Stomach (tissue), 19 donors: ENCODE measurements at places on chromosomes 5 and 9. TPM values are rescaled to one million over a fixed set of nuclear protein-coding genes. Genes with fewer than 3 reads are reported as not detected.
A peak's percentile ranks its signal among the peaks of the same experiment; 100 is the strongest.

Gene DNAJC21
- 21.8 TPM for polyA plus RNA-seq

Gene ZDHHC11
- 2.4 TPM for polyA plus RNA-seq

Gene ARID3C
- not detected for polyA plus RNA-seq

Gene MEF2C
- polyA plus RNA-seq = 4.9 TPM

Gene GABRP
- 0.92 TPM for polyA plus RNA-seq

Gene CDX1
- polyA plus RNA-seq = not detected

Gene ARHGEF39
- 2.8 TPM for polyA plus RNA-seq

Gene PFN3
- not detected for polyA plus RNA-seq

Gene FOXE1
- not detected for polyA plus RNA-seq

Gene SLC6A18
- not detected for polyA plus RNA-seq

Gene NAIP
- 2.9 TPM for polyA plus RNA-seq

Gene RNF44
- 11.5 TPM for polyA plus RNA-seq

GRCh38 chr5:78327761-78328510 is 32.5 kb upstream of the SCAMP1 start:
- H3K27ac ChIP-seq = no peak overlapping the region
- no peaks in the 10 kb centered on the region for H3K36me3 ChIP-seq
- no peak for DNase-seq

DNA sequence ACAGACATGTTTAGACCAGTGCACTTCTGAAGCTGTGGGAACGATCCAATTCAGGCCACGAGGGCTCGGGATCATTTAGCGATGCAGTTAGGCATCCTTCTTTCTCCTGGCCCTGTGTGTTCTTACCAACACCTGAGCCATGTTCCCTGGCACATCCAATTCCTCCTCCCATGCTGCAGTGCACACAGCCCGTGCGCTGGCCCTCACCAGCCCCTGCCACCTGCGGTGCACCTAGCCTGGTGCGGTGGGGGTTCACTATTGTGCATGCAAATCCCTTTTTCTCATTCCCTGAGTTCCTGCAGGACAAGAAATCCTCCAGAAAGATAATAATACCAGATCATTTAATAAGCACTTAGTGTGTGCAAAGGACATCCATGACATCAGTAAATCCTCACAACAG is 53.5 kb downstream of the NEURL1B start:
- no peaks in the 10 kb centered on the region for H3K36me3 ChIP-seq
- DNase-seq = no peak
- no peak overlapping the region for H3K27ac ChIP-seq
- H3K4me3 ChIP-seq = no peak overlapping the region

DNA sequence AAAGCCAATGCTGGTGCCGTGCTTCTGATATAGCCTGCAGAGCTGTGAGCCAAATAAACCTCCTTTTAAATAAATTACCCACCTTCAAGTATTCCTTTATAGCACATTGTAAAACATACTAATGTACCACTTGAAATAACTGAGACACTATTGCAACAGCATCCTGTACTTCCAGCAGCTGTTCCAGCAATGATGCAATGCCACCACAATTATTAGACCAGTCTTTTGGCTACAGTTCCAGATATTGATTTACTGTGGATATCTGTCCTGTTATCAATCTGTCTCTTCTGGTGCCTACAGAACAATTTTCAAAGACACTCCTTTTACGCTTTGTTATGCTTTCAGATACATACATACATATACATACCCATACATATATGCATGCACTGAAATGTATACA is 567.9 kb downstream of the TAF11L14 start:
- no peaks in the 10 kb centered on the region for H3K36me3 ChIP-seq
- H3K4me3 ChIP-seq = no peak overlapping the region
- H3K4me1 ChIP-seq = no peaks in the 10 kb centered on the region
- no peaks in the 10 kb centered on the region for H3K27me3 ChIP-seq

GRCh38 chr9:15103290-15103689 is 193.1 kb upstream of the FREM1 start:
- no peaks in the 10 kb centered on the region for H3K4me1 ChIP-seq
- no peak for DNase-seq

GRCh38 chr9:104866191-104866590 is 61.8 kb downstream of the ABCA1 start:
- H3K27me3 ChIP-seq = no peaks in the 10 kb centered on the region
- peaks cover 22% of the 10 kb centered on the region for H3K36me3 ChIP-seq
- no peak for DNase-seq
- H3K27ac ChIP-seq = no peak overlapping the region

DNA sequence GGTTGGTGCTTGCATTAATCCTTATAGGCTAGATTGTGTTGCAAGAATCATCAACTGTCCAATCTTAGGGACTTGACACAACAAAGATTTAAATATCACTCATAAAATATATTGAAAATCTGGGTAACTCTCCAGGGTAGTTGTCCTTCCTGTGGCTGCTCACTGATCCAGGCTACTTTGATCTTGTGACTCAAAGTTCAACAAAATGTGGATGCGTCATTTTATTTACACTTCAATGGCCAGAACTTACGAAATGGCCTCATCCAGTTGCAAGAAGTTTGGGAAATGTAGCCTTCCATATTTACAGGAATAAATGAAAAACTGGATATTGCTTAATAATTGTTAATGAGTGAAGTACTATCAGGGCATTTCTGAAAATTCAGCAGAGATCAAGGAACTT is 235.5 kb upstream of the ACTBL2 start:
- H3K27ac ChIP-seq = no peak overlapping the region
- no peaks in the 10 kb centered on the region for H3K27me3 ChIP-seq
- no peak for DNase-seq
- no peaks in the 10 kb centered on the region for H3K4me1 ChIP-seq
- no peaks in the 10 kb centered on the region for H3K36me3 ChIP-seq
- no peak overlapping the region for H3K4me3 ChIP-seq

GRCh38 chr9:93020151-93020550 is 38.4 kb upstream of the SUSD3 start:
- DNase-seq = no peak
- no peak overlapping the region for H3K27ac ChIP-seq
- H3K36me3 ChIP-seq = peaks cover 27% of the 10 kb centered on the region
- no peak overlapping the region for H3K4me3 ChIP-seq
- no peaks in the 10 kb centered on the region for H3K4me1 ChIP-seq

- H3K27me3 ChIP-seq = no peaks in the 10 kb centered on the region
- peak overlapping the region; percentile 94 for H3K27ac ChIP-seq
Measured at GRCh38 chr5:177425196-177425800, 1.2 kb upstream of the GRK6 start.

- H3K36me3 ChIP-seq = peaks cover 5% of the 10 kb centered on the region
- H3K4me1 ChIP-seq = peaks cover 45% of the 10 kb centered on the region
- H3K27me3 ChIP-seq = no peaks in the 10 kb centered on the region
- no peak overlapping the region for H3K4me3 ChIP-seq
Measured at GRCh38 chr9:97560851-97561250, 59.4 kb downstream of the TMOD1 start.

DNA sequence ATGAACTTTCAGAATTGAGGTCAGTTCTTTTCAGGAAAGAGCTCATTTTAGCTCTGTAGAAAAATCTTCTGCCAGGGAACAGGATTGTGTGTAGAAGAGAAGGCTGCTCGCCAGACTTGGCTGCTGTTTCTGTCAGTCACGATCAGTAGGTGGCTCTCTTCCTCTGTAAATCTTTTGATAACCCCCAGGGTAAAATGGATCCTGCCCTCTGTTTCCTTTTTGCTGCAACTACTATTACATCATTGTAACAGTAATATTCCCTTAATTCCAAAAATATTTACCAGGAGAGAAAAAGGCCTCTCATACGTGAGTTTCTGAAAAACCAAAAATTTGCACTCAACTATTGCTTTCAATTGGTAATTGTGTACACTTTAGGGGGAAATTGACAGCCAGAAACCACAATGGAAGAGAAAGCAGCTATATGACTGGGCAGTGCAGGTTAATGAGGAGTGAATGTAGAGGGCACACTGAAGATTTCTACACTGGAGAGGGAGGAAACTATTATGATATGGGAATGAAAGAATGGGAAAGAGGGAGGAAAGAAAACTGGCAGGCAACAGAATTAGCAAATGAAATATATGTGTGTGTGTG is 12.3 kb downstream of the IFNA21 start:
- H3K4me1 ChIP-seq = peaks cover 6% of the 10 kb centered on the region
- peak; percentile 17 for DNase-seq
- H3K4me3 ChIP-seq = no peak overlapping the region

DNA sequence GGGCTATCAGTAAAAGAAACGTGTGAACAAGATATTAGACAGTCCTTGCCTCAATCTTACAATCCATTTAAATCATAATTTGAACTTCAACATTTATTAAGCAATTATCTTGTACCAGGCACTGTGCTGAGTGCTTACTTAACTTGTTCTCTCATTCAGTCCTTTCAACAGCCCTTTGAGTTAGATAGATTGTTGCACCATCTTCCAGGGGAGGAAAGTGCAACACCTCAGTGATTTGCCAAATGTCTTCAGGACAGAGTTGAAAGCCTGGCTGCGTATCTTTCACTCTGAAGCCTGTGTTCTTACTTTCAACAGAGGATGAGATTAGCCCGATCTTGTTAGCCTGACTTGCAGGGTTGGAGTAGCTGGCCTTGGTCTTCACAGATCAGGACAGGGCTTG is 34.2 kb upstream of the SUB1 start:
- no peak overlapping the region for H3K4me3 ChIP-seq
- no peak for DNase-seq
- no peaks in the 10 kb centered on the region for H3K27me3 ChIP-seq
- no peak overlapping the region for H3K27ac ChIP-seq
- H3K36me3 ChIP-seq = no peaks in the 10 kb centered on the region

- H3K4me1 ChIP-seq = no peaks in the 10 kb centered on the region
- H3K27me3 ChIP-seq = no peaks in the 10 kb centered on the region
- no peaks in the 10 kb centered on the region for H3K36me3 ChIP-seq
- no peak overlapping the region for H3K27ac ChIP-seq
- H3K4me3 ChIP-seq = no peak overlapping the region
Measured at GRCh38 chr5:90612919-90613318, 54.3 kb downstream of the ADGRV1 start.

- H3K4me1 ChIP-seq = no peaks in the 10 kb centered on the region
- no peak overlapping the region for H3K27ac ChIP-seq
- no peak overlapping the region for H3K4me3 ChIP-seq
- H3K27me3 ChIP-seq = no peaks in the 10 kb centered on the region
Measured at GRCh38 chr9:81902626-81903025, 25.6 kb upstream of the SPATA31D4 start.

DNA sequence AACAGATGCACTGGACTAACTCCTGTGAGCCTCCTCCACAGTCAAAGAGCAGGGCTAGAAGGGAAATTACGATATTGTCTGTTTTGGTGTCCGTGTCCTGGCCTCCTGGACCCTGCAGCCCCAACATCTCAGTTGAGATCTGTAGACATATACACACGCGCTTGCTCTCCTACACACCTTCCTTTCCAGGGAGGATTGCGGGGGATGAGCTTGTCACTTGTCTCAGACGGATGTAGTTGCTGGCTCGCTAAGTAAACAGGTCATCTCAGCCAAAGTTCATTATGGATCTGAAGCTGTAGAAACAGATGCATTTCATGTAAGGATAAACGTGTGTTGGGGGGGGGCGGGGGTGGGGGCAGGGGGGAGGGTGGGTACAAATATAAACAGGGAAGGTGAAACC is 549.3 kb downstream of the CCDC171 start:
- no peak for DNase-seq
- no peaks in the 10 kb centered on the region for H3K36me3 ChIP-seq
- H3K4me3 ChIP-seq = no peak overlapping the region
- H3K27ac ChIP-seq = no peak overlapping the region
- no peaks in the 10 kb centered on the region for H3K4me1 ChIP-seq

DNA sequence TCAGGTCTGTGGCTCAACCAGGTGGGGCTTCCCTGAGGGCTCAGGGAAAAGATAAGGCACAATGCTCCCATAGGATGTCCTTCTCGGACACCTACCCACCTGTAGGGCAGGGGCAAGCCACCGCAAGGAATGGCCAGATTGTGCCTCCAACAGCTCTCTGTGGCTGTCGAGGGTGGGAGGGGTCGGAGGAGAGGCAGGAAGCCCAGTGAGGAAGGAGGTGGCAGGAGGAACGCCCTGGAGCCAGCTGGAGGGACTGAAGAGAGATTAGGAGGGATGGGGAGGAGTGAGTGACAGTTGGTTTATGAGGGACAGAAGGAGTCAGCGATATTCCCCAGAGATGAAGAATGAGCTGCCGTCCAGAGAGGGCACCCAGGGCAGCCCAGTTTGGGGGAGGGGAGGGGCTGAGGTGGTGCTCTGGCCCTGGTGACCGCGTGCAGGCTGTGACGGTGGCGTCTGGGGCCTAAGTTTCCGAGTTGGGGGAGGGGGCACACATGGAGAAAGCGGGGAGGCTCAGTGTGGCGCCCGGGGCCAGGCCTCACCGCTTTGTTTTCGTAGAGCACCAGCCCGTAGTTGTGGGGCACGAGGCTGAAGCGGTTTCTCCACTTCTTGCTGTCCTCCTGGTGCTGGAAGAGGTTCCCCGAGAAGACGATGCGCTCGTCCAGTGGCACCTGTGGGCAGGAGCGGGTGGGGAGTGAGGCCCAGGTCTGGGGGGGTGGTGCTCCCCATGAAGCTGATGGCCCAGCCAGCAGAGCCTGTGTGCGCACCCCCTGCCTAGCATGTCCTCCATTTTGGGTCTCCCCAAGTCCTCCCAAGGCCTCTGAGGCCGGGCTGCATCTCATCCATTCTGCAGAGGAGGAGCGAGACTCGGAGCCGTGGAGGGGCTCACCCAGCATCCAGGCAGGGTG is 75.6 kb downstream of the LRSAM1 start:
- H3K4me3 ChIP-seq = no peak overlapping the region
- H3K36me3 ChIP-seq = peaks cover 90% of the 10 kb centered on the region
- DNase-seq = no peak
- H3K27ac ChIP-seq = peak overlapping the region; percentile 62
- no peaks in the 10 kb centered on the region for H3K27me3 ChIP-seq

DNA sequence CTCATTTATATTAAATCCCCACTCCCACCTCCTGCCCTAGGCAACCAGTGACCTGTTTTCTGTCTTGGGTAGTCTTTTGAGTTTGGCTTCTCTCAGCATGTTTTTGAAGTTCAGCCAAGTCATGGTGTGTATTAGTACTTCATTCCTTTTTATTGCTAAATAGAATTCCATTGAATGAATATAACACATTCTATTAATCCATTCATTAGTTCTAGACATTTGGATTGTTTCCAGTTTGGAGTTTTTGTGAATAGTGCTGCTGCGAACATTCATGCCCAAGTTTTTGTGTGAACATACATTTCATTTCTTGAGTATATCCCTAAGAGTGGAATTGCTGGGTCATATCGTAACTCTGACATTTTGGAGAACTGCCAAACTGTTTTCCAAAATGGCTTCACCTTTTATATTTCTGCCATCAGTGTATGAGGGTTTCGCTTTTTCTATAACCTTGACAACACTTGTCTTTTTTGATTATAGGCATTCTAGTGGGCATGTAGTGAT is 2.7 kb downstream of the ZNF346 start:
- H3K4me1 ChIP-seq = peaks cover 34% of the 10 kb centered on the region
- no peaks in the 10 kb centered on the region for H3K27me3 ChIP-seq
- no peak for DNase-seq
- no peak overlapping the region for H3K4me3 ChIP-seq
- peaks cover 10% of the 10 kb centered on the region for H3K36me3 ChIP-seq
